ENCODE measurements at places on chromosomes 11 and 22.

DNA sequence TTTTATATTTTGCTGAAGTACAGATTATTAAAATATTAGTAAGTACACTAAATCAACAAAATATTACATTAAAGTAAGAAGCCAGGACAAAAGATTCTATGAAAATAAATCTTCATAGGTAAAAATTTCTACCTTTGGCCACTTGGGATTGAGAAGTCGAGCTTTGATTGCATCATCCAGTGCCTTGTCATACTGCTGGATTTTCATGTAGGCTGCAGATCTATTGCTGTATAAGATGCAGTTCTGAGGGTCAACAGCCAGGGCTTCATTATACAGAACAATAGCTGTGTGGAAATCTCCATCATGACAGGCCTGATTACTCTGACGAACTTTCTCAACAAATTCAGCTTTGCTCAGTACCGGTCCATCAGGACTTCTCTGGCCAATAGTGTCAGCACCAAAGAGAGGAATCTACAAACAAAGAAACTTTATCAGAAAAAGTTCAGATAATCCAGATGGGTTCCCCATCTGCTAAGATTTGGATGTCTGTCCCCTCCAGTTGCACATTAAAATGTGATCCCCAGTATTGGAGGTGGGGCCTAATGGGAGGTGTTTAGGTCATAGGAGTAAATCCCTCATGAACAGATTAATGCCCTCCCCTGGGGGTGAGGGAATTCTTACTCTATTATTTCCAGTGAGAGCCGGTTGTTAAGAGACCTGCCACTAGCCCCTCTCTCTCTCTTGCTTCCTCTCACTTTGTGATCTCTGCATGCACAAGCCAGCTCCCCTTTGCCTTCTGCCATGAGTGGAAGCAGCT is 50.0 kb downstream of the TTC28 start:
- no peak for DNase-seq

GRCh38 chr11:65454311-65454695 is 31.7 kb downstream of the NEAT1 start:
- DNase-seq: no peak

DNA sequence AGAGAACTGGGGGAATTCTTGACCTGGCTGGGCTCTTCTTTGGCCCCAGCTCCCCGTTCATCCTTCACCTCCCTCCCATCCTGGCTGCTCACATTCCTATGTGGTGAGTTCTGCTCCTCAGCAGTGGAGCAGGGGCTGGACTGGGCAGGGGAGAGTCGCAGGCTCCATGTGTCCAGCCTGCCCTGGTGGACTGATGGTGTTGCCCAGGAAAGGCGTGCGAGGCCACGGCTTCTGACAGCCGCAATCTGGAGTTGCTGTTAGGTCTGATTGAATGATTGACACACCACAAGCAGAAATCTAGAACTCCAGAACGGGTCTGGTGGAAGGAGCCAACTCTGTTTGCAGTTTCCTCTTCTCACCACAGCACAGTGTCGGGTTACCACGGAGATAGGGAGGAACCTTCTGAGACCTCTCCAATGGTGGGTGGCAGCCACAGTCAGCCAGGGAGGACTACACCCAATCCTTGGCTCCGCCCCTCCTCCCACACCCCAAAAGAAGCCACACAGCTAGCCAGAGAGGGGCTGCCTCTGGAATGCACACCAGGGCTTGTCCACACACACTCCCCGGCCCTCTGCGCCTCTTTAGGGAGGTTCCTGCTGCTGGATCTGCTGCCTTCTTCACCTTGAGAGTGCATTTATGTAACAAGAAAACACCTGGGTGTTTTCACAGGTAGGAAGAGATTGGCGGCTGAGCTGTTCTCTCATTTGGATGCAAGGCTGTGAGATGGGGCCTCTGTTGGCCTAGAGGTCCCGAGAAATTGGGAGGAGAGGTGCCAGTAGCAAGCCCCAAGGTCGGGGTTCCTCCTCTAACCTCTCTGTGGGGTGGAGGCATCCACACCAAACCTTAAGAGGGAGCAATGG is 56.4 kb upstream of the CD44 start:
- peak; percentile 77 for DNase-seq

- no peak for DNase-seq
Measured at GRCh38 chr11:9170450-9170849, 79.1 kb upstream of the SCUBE2 start.

DNA sequence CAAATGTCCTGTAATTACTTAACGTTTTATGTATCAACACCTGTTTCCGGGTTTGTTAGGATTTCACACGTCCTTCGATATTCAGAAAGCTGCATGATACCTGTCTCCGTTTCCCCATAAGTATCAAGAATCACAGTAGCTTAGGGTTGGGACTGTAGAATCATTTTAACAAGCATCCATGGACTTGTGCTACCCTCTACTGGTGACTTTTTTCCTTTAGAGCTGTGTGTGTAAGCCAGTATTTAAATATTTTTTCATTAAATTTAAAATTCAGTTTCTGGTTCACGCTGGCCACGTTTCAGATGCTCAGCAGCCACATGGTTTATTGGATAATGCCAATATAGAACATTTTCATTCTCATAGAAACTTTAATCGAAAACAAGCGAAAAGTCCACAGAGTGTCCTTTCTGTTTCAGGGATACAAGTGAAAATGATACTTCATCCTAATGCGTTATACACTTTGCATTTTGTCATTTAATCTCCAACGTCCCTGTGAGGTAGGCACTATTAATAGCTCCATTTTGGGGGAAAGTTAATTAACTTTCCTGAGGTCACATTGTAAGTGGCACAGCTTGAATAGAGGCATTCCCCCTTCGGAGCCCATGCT is 61.5 kb upstream of the SLC25A18 start:
- DNase-seq: no peak

DNA sequence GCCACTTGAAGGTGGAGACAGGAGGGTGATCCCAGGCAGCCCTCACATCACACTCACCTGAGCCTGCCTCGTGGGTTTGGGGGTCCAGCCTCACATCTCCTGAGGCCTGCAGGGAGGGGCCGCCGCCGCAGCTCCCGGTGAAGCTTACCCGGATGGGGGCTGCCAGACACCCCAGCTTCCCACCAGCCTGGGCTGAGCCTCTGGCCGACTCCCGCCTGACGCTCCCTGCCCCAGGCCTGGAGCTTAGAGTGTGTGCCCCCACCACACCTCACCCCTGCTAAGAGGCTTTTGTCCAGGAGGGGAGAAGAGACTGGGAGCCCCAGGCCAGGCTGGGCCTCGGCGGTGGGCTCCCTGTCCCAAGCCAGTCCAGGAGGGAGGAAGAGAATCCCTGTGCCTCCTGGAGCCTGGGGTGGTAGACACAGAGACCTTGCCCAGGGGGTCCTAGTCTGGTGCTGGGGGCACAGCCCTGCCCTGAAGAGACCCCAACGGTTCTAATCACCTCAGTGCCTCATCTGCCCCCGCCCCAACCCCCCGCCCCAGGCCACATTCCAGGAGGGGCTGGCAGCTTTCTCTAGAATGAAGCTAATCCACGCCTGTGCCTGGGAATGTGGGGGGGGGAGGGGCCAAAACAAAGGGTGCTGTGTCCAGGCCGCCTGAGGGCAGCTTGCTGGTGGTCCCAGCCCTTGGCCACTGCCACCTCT is at the start of gene SLC16A8:
SLC16A8 (minus strand) TSS at position 254 of the 701 bp plus-strand sequence. CDS start 1,311 bp downstream, outside the sequence.
- no peak for DNase-seq

DNA sequence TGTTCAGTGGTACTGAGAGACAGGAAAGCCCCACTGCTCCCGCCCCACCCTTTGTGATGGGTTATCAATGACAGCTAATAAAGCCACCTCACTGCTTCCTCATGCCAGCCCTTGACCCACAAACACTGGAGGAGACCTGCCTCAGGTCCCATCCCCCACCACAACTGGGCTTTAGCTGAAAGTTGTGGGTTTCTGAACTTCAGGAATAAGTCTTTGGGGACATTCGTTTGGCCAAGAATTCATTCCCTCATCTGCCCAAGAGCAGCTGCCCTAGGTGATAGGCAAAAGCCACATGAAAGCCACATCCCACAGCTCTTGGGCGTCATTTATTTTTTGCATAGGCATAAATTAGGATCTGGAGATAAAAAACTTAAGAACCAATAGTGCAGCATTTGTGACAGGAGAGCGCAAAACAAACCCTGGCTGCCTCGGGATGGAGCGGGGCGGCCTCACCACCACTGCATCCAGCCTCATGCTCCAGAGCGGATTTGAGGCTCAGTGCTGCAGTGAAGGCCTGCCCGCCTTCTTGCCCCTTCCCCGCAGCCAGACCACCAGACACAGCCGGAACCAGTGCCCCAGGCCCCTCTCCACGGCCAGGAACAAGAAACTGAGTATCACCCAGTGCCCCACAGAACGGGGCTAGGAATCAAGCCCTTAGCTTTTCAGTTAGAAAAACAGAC is 21.2 kb downstream of the SUN2 start:
- no peak for DNase-seq

DNA sequence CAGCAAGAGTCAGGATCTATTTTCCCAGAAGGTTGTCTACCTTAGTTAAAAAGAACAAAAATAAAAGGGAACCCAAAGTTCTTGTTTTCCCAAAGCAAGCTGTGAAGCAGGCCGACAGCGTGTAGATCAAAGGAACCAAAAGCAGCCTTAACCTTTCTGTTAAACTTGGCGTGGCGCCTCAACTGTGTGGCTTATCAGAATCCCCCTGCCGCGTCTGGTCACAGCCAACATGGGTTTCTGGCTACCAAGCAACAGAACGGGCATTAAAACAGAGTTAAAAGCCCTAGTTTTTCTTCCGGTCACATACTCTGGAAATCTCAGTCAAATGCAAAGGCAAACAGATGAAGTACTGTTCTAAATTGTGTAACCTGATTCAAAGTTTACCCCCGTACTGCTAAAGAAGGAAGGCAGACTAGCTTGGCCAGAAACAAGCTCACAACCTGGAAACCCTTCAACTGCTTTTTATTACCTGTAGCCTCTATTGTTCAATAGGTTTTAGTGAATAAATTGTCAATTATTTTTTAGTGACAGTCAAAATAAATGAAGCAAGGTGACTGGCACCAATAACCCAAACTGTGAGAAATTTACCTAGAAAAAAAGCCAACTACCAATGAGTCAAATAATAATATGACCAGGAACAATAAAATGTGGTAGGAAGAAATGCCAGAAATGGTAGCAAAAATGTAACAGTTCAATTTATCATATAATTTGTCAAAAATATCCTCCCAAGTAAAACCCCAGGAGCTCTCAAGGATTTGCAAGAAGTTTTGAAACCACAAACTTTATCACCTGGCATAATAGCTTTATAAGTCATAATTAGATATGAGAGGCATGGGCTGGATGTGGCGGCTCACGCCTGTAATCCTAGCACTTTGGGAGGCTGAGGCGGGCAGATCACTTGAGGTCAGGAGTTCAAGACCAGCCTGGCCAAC is 21.4 kb downstream of the CHKA start:
- no peak for DNase-seq

GRCh38 chr11:77403211-77403610 is 70.7 kb downstream of the PAK1 start:
- DNase-seq: no peak

DNA sequence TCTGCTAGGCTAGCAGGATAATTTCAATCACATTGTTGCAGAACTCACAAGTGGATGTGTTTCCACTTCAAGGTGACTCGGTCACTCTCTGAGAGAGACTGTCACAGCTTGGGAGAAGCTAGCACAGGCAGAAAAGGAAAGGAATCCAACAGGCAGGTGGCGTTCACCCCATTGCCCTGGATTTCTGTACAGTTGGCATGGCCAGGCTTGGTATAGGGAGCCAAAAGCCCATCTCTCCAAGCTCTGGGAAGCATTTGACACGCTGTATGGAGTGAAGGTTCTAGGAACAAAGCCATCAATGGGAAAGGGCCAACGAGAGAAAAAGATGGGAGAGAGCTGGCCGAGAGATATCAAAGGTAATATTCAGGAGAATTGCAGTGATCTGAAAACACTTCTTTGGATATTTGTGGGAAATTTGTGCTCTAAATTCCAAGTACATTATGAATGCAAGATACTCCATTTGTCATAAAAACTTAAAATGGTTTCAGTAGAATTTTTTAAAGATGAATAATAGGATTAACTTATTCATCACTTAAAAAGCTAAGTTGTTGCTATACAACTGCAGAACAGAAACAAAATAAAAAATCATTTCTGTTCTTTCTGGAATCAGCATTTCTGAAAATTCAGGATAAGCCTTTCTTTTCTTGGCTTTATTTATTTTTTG is 223.5 kb upstream of the NTM start:
- DNase-seq: no peak

GRCh38 chr11:67366961-67367760 is 6.2 kb downstream of the CLCF1 start:
- DNase-seq: no peak

- no peak for DNase-seq
Measured at GRCh38 chr11:64853709-64854108, 9.3 kb upstream of the CDC42BPG start.

DNA sequence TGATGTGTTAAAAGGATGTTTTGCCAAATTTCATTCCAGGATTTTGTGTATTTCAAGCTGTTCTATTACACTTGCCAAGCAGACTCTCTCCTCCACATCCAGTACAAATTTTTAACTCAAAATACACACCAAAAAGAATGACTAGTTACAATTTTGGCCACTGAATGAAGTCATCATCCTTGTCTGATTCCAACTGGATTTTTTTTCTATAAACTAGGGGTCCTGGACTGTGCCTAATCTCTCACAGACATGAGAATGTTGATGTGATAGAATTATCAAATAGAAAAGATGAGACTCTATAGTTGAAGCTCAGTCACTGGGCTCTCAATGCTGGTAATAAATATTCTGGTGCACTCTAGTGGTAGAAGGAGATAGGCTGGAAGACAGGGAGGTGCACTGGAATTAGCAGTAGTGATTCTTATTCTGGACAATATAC is 85.8 kb downstream of the FANCF start:
- DNase-seq: no peak

DNA sequence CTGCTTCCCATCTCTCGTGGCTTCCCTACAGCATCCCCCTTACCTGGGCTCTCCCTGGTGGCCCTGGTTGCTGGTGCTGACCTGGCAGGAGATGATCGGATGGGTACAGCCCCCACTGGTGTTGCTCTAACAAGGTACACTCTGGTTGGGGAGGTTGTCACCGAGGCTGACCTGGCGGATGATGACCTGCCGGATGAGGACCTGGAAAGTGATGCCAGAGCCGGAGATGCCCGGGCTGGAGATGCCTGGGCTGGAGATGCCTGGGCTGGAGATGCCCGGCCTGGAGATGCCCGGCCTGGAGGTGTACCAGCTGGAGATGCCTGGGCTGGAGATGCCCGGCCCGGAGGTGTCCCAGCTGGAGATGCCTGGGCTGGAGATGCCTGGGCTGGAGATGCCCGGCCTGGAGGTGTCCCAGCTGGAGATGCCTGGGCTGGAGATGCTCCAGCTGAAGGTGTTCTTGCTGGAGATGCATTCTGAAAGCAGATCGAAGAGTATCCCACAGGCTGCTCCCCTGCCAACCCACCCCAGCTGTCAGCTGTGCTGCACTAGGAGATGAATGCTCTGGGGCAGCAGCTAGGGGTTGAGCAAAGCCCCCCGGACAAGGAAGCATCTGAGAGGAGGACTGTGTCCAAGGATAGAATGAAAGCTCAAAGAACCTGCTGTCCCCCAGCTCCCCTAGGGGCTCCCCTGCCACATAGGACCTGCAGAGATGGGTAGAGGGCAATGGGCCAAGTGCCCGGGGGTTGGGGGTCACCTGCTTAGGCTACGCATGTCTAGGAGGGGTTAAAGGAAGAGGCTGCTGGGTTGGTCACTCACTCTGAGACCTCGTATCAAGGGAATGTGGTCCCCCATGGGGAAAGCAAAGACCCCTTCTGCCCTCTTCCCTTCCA is 10.6 kb downstream of the TMPRSS13 start:
- no peak for DNase-seq
